SK-N-SH (cell line): ENCODE measurements at places on chromosomes 11 and 22.

DNA sequence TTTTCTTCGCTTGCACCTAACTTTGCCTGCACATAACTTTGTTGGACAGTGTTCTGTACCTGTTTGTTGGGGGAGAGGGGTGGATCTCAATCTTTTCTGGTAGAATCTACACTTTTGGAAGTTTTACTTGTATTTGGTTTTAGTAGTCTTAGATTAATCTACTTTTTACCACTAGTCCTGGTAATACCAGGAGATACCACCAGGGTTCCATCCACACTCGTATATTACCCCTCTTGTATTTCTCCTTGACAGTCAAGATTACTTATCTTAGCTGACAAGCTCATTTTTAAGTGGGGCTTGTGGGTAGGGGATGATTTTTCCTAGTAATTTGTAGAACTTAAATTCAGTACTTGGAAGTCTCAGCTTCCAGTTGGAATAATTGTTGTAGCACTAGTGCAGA, 37.3 kb upstream of the TECTA start:
- no peak for DNase-seq

GRCh38 chr11:70594031-70594430, 195.7 kb downstream of the CTTN start:
- DNase-seq: no peak

- DNase-seq: no peak
These were observed 24.1 kb downstream of the SIK3 start for GRCh38 chr11:117074119-117074518.

DNA sequence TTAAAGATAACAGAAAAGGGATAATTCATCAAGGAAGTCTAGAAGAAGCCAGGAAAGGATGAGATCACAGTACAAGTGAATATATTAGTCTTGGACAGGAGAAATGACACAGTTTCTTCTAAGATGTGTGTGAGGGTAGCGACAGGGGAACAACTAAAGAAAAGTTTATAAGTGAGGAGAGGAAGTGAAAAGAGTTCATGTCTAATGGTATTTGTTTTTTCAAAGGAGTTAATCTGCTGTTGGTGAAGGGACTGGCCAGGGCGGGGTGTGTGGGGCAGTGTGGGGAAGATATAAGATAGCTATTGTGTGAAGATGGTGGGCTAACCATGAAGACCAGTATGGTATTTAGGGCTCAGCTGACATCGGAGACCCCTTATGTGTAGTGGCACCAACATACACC, 7.6 kb upstream of the PPFIBP2 start:
- DNase-seq: no peak

- no peak for DNase-seq
These were observed 92.3 kb downstream of the GAB2 start for GRCh38 chr11:78325274-78325781.

- no peak for DNase-seq
These were observed 1.4 kb upstream of the PRDM11 start for GRCh38 chr11:45145083-45145378.

DNA sequence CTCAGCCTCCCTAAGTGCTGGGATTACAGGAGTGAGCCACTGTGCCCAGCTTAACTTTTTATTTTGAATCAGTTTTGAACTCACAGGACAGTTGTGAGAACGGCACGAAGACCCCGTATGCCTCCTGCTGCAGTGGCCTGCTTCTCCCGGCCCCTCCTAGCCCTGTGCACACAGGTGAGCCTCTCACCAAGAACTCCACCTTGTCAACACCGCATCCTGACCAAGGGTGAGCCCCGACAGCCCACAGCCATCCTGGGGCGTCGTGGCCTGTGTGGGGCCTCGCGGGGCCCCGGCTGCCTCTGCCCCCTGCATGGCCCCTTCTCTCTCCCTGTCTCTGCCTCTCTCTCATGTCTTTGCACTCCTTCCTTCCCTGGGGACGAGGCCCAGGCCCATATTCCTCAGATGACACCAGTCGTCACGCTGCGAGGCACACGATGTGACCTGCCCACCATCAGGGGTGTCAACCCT, 38.8 kb downstream of the GNB1L start:
- no peak for DNase-seq

GRCh38 chr11:8206251-8207079, 37.6 kb upstream of the RIC3 start:
- DNase-seq: peak; percentile 92

GRCh38 chr11:86593833-86594232, 78.6 kb downstream of the ME3 start:
- no peak for DNase-seq

DNA sequence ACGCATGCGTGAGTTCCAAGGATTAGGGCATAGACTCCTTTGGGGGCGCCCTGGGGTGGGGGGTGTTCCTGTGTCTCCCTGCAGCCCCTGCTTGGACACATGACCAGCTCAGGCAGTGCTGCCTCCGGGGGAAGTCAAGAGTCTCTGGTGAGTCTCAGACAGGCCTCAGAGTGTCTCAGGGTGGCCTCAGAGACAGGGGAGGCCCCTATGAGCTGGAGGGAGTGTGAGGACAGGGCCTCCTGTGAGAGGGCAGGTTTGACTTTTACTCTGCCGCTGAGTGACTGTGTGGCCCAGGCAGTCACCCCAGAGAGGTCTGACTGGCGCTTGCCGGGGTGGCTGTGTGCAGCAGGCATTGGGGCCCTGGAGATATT, 41.2 kb upstream of the KCNQ1OT1 start:
- no peak for DNase-seq

- DNase-seq: no peak
These were observed 7.8 kb upstream of the JAML start for GRCh38 chr11:118232659-118233058.

- DNase-seq: no peak
These were observed 29.0 kb downstream of the TIMP3 start for GRCh38 chr22:32830473-32830872.

GRCh38 chr11:93704237-93704636, 37.1 kb downstream of the TAF1D start:
- no peak for DNase-seq
